ENCODE measurements at places on chromosomes 2 and 18. TPM values are rescaled to one million over a fixed set of nuclear protein-coding genes. Genes with fewer than 3 reads are reported as not detected.

DNA sequence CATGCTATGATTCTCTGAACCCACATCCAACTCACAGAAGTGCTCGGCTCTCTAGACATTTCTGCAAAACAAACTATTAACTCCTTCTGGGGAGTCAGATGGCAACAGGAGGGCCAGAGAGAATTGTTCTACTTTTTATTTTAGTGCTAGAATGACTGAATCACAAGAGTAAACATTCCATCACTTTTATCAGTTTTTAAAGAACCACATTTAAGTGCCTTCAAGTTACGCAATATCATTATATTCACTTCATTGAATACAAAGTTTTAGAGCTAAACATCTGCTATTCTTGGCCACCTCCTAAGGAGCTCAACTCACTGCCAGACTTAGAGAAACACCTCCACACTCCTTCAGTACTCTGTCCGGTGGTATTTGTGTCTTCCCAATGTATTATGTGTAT, 22.4 kb downstream of the B4GALT6 start:
- no peak overlapping the region for H3K27ac ChIP-seq
- DNase-seq = no peak
- no peak overlapping the region for H3K4me3 ChIP-seq
- no peaks in the 10 kb centered on the region for H3K36me3 ChIP-seq
- no peaks in the 10 kb centered on the region for H3K4me1 ChIP-seq
- no peaks in the 10 kb centered on the region for H3K27me3 ChIP-seq

DNA sequence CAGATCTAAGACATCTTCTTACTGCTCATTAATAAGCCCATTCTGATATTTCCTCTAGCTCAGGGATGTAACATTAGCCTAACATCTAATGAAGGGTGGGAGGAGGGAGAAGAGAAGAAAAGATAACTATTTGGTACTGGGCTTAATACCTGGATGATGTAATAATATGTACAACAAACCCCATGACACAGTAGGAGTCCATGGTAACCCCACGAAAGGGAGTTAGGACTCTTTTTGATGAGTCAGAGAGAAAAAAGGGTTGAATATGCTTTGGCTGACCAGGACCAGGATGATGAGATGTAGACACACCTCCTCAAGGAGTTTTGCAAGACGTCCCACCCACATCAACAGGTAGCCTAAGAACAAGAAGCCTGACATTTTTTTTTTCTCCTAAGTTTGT, 34.4 kb upstream of the DLX2 start:
- H3K27me3 ChIP-seq = peaks cover 11% of the 10 kb centered on the region
- H3K36me3 ChIP-seq = no peaks in the 10 kb centered on the region
- H3K4me3 ChIP-seq = no peak overlapping the region
- H3K4me1 ChIP-seq = no peaks in the 10 kb centered on the region
- no peak for DNase-seq
- H3K27ac ChIP-seq = no peak overlapping the region

The TUBA3E gene
- total RNA-seq = 5.1 TPM

DNA sequence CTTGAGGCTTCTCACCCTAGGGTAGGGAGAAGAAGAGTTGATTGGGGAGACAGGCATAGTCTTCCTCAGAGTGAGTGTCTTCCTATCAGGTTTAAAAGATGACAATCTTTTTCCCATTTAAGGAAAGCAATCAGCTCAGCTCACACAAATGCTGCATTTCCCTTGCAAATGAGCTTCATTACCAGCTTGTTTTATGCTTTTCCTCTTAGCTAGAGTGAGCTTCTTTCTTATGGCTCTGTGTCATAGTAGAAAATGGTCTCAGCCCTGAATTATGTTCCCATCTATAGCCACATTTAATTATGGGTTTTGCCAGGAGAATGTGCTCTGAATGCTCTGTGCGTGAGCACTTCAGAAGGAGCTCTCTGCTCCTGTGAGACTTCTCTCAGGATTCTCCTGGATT, 112.8 kb upstream of the NCK2 start:
- no peaks in the 10 kb centered on the region for H3K27me3 ChIP-seq
- no peaks in the 10 kb centered on the region for H3K4me1 ChIP-seq
- DNase-seq = no peak

GRCh38 chr2:179104736-179105135, 54.8 kb upstream of the CCDC141 start:
- no peaks in the 10 kb centered on the region for H3K4me1 ChIP-seq
- no peak overlapping the region for H3K4me3 ChIP-seq
- H3K27ac ChIP-seq = no peak overlapping the region
- no peaks in the 10 kb centered on the region for H3K27me3 ChIP-seq
